ENCODE measurements at places on chromosomes 2 and 18.

- no peak for DNase-seq
Measured at GRCh38 chr2:201696151-201696659, 2.2 kb downstream of the MPP4 start.

DNA sequence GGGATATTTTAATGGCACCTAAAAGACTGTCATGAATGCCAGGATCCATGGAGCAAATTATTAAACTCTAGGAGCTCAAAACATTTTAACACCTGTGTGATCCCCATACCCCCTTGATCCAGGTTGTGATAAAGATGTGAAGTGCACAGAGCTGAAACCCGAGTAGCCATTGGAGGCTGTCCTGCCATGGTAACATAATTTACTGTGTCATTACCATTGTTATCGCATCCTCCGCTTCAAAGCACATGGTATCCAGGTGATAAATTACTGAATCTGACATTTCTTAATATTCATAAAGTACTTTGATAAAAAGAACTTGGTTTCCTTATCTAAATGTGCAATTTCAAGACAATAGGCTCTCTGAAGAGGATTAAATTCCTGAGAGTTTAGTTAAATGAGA, 109.3 kb downstream of the CHST9 start:
- DNase-seq: no peak

DNA sequence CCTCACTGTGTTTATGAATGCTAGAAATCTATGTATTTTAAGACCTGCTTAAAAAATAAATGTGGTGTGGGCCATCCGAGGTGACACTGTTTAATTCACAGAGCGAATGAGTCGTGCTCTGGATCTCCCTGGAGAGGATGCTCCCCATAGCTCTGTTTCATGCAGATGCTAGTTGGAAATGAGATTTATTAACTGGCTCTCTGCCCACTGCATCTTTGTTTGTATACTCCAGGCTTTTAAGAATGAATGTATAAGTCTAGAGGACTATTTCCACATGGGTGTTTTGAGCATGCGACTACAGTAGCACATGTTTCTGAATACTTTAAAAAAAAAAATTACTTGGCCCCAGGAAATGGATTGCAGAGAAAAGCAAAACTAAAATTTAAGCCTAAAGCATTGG, 3.9 kb downstream of the MAPRE2 start:
- DNase-seq: no peak

GRCh38 chr2:199457147-199458008, at the start of gene SATB2:
SATB2 (minus strand) TSS chr2:199457939; CDS start chr2:199456037, 1,902 bp downstream.
- DNase-seq: peak; percentile 57

DNA sequence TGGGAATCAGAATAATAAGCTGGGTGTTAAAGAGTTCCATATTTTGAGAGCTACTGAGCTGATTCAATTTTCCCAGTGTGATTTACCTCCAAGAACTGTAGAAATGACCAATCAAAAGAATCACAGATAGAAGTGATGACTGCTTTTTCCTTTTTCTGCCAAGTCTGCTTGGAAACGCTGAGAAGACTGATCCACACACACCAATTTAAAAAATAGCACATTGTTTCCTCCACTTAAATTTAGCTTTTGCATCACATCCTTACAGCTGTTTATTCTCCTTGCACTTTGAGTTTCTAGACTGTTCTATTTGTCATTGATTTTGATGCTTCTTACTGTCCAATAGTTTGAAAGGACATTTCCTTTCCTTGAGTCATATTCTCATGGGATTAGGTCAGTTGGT, 590.3 kb upstream of the CHAC2 start:
- no peak for DNase-seq

DNA sequence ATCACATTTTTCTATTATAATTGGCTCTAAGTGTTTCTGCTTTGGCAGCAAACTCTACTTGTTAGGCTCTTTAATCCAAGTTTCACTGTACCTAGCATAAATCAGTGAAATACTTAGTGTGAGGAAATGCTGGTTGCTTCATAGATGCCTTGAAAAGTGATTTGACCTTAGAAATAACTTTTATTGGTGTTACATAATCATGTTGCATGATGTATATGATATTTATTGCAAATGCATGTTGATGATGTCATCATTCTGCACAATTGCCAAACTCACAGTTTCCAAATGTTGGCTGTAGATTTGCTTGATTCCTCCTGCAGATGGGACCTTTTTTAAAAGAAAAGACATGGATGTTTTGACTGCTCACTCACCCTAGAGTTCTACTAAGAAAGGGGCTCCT, 137.6 kb upstream of the BCL2L11 start:
- DNase-seq: no peak

GRCh38 chr2:7281231-7282201, 364.3 kb downstream of the RNF144A start:
- no peak for DNase-seq

DNA sequence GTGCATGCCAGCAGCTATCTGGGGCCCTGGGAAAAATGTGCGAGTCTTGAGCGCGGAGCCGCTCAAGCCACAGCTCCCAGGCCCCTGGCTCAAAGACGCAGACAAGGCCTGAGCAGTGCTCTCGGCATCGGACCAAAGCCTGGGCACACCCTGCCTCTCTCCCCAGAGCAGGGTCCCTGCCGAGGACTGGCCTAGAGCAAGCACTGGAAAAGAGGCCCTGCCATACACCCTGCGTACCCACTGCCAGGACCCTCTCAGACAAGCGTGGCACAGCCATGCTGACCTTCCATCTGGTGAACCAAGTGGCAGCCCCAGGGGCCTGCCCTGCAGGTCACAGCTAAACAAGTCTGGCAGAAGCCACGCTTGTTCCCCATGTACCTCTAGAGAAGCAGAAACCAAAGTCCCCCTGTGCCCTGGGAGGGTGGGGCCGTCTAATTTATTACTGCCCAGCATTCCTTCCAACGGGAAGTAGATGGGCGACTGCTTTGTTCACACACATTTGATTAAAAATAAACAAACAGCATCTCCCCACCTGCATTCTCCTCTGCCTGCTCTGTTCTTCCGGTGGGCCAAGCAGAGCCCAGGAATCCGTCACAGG, 14.0 kb downstream of the STK25 start:
- DNase-seq: no peak

DNA sequence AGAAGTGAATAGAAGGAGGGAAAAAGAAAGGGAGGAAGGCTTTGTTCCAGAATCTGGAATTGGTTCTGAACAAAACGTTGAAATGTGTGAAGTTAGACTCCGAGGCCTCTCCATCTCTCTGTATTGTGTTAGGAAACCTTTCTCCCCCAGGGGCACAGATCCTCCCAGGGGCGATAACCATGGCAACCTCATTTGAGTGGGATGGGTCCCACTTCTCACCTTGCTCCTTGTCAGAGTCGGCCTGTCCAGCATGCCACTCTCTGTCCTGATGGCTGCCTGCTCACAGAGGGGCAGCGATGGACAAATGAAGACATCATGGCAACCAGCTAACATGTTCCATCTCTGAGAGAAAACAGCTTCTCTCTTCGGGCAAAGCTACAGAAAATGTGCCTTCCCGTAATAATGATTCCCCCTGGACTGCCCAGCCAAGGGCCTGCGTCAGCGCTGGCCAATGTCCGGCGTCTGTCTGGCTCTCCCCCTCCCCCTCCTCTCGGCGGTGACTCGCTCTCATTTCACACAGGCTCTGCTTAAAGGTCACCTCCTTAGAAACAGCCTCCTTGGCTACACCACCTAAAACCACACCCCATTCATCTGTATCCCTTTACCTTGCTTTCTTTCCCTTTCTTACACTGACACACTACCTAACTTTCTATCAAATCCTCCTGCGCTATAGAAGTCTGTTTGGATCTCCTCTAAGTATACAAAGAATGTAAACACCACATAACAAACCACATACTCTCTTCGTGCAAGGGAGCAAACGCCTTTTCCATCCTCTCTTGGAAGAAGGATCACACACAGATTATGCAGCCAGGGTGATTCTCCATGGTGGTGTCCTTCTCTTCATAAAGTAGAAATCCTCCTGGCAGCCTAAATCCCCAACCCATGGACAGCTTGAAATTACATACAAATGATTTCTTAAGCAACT, 32.1 kb upstream of the TTC39C start:
- DNase-seq: no peak

- DNase-seq: no peak
Measured at GRCh38 chr18:77222464-77222863, 27.2 kb upstream of the GALR1 start.

GRCh38 chr2:121902171-121902591, 146.7 kb downstream of the TSN start:
- no peak for DNase-seq

DNA sequence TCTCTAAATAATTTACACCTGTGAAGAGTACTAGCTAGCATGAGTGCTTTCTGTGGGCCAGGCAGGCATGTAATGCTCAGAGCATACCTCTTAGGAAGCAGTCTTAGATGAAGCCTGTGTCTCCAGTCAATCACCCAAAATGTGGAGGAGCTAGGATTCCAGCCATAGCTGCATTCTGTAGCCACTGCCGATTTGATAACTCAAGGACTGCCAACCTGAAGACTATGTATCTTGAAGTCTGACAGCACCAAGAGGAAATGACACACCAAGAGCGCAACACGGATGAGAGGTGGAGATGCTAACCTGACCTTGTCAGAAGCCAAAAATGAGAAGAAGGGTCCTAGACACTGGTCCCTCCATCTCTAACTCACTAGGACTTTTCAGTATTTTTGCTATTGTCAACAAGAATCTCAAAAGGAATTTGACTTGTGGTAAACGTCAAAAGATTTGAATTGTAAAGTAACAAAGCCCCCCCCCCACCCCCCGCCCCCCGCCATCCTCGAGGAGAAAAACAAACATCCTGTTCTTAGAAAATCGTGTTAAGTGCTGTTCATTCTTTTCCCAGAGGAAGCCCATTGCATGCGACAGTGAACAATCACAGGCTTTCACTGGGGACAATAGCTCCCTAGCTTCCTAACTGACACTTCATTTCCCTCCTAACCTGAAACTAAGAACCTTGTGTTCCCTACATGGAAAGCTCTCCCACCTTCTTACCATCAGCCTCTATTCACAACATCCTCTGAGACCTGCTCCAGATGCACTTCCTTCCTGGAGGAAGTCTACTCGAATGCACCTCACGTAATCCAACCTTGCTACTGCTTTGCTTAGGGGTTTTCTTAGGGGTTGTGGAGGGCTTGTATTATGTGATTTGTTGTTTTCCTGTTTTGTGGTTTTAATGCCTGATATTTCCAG, 14.7 kb downstream of the CDC42EP3 start:
- peak; percentile 50 for DNase-seq

DNA sequence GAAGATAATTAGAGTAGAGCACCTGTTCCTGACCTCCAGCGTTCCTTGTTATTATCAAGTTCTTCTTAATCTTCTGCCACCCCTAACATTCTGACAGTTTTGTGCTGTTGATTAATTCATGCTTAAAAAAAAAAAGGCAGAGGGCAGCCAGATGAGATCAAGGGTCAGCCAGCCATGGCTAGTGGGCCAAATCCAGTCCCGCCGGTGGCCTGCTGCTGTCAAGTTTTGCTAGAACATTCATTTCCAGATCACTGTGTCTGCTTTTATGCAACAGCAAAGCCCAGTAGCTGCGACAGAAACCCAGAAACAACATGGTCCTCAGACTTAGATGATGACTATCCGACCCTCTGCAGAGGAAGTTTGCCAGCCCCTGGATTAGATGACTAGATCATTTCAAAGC, 101.6 kb downstream of the RNF144A start:
- DNase-seq: no peak

DNA sequence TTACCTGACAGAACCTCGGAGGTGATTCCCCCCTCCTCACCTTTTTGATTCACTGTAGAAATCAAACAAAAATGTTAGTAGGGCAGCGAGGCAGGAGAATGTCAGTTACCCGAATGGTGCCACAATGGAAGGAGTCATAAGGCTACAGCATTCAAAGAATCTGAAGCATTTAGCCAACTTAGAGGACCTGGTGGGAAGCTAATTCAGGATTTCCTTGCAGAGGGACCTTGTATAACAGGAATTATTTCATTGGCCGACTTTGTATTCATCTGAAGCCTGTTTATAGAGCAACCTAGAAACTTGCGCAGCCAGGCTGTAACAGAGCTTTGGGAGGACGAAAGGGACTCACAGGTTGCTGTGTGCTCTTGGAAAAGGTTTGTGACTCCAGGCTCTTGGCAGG, 129.1 kb upstream of the MMADHC start:
- DNase-seq: no peak

GRCh38 chr2:215930505-215931253, 82.7 kb downstream of the MREG start:
- DNase-seq: no peak

DNA sequence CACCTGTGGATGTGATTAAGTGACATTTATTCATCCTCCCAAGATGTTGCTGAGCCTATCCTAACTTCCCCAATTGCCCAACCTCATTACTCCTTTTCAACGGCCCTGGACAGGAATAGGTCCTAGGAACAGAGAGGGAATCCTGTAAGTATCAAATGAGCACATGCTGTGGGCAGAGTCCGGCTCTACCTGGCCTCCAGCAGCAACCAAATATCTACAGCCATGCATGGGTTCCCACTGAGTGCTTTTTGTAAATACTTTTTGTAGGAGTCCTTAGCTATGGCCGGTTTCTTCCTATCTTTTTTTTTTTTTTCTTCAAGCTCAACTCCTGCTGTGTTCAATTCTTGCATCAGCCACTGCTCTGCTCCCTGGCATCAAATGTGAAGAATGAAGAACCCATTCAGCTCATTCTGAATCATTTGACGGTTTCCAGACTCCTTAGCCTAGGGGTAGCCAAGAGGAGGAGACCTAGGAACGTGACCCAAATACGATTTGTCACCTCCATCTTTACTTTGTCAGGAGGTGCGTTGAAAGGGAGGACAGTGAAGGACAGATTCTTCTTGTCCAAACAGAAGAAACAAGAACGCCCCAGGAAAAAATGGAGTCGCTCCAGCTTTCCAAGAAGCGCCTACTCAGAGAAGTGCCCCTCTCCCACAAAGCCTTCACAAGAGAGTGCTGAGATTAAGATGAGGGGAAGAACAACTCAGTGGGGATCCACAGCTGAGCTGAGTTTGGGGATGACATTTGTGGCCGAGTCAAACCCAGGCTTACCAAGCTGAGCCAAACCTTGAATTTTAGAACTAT, 46.7 kb upstream of the LCLAT1 start:
- DNase-seq: no peak

DNA sequence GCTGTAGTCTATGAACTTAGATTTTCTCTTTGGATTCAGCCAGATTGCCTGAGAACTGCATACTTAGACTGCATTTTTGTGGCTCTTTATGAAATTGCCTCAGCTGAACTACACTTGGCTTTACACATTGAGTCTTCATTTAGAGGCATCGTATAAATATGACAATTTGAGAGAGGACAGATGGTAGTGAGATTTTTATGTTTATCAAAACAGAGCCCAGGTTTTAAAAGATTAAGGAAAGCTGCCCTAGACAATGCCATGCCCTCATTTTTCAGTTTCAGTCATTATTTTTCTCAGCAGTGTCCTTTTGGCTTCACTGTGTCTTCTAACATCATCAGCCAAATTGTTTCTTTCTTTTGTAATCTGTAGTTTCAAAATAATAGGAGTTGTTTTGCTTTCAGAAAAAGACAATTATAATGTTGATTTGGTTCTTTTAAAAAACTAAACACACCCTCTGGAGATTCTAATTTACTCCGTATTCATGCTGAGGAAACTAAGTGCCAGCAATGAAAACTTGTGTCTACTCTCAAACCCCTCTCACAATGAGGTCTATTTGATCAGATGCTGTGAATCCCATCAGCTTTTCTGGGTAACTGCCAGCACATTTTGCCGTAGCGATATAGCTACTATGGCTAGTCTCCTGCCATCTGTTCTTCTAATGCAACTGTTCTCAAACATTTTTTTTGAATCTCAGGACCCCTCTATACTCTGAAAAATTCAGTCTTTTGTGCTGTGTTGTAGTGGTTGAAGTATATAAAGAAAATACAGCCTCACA, 46.2 kb downstream of the TWSG1 start:
- DNase-seq: no peak

- DNase-seq: no peak
Measured at GRCh38 chr2:158689391-158689790, 105.7 kb upstream of the DAPL1 start.
